ENCODE measurements at places on chromosomes 5 and 9. TPM values are rescaled to one million over a fixed set of nuclear protein-coding genes. Genes with fewer than 3 reads are reported as not detected.

TSLP gene
- 0.90 TPM for total RNA-seq

SLC35A4 gene
- total RNA-seq, result 56.2 TPM

LHX3 gene
- total RNA-seq, result not detected

NDFIP1 gene
- total RNA-seq, result 43.5 TPM

DNA sequence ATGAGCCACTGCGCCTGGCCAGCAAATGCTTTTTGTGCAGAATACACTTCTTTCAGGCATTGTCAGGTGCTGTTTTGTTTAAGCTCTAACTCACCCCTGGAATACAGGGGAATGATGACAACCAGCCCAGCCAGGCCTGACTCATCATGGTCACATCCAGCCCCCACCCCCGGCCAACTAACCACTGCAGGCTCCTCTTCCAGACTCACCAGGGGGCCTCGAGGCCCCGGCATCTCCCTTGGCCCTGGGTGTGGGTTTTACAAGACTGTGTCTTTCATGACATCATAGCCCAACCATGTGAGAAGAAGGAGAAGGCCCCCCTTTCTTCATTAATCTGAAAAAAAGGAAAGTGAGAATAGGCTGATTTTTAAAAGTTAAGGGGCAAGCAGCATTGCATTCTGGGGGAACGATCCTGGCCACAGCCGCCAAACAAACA, 35.5 kb downstream of the OLFML2A start:
- DNase-seq, result peak; percentile 96

GRCh38 chr9:107727086-107727780, 237.7 kb upstream of the KLF4 start:
- DNase-seq, result peak; percentile 72

- no peak for DNase-seq
These were observed 177.3 kb downstream of the FGF1 start for GRCh38 chr5:142508591-142508990.

GRCh38 chr9:86549920-86550319, 195.7 kb upstream of the TUT7 start:
- peak; percentile 73 for DNase-seq
